Naive thymus-derived CD4-positive, alpha-beta T cell (primary cell): ENCODE measurements at places on chromosomes 7 and 10.

GRCh38 chr7:111705807-111706206, 143.5 kb upstream of the IMMP2L start:
- no peak for DNase-seq

DNA sequence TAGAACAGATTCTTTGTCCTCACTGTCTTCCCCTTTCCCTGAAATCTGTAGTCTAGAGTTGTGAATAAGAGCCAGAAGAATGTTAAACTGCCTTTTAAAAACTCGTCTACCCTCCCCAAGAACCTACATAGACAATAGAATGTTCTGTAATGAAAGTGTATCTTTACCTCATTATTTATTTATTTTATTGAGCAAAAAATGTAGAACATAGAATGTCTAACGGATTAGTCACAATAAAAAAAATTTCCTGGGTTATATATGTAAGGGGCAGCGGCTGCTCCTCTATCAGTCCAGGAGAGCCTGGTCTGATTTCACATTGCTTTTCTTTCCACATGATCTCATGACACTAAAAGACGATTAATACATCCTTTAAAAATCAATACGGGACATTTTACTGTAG, 135.7 kb downstream of the SDK1 start:
- no peak for DNase-seq

DNA sequence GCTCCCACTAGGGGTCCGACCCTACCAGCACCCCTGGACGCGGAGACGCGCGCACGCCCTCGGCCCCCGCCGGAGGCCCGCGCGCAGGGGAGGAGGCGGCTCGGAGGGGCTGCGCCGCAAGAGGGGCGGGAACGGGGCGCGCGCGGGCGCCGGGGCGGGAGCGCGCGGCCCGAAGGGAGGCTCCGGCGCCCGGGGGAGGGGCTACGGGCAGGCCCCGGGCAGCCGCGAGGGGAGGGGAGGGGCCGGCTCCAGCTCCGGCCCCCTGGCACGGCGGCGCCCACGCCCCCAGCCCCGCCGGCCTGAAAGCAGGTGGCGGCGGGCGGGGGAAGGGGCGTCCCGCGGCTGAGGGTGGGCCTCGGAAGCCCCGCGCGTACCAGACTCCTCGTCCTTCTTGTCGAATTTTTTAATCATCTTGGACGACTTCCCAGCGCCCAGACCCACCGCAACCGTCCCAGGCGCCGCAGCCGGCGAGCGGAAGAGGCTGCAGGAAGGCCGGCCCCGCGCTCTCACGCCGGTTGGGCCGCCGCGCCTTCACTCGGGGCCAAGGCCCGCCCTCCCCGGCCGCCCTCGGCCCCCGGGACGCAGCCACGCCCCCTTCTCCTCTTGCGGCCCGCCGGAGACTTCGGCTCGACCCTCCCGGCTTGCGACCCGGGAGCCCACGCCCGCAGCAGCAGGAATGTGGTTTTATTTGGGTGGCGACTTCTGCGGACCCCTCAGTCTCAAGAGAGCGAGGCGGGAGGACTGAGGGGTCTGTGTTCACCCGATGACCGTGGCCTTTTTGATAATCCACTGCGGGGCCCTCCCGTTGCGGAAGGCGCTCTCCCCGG, at the start of gene COPG2:
Gene COPG2, minus strand, starts transcription at position 491 of the 827 bp plus-strand sequence. Its CDS starts 80 bp downstream, at position 411.
- DNase-seq: peak; percentile 60

DNA sequence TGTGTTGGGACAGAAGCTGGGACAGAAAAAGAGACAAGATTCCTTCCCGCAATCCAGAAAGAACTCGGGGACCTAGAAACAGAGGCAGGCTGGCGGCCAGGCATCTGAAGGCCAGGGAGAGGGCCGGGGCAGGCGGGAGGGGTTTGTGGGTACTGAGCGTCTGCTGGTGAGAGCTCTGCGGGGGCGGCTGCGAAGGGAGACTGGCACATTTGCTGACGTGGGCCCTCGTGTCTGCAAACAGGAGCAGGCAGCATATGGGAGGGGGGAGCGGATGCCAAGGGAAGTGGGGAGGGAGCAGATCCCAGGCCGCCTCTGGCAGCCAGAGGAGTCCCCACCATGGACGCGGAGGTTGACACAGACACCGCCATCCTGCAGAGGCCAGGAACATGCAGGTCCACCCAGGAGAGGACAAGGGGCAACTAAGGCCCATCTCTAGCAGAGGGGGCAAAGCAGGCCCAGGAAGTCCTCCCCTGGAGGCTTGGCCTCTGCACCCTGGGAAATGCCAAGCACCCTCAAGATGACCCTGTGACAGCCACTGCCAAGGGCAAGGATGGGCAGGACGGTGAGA, 32.2 kb downstream of the KCNH2 start:
- DNase-seq: no peak

- peak; percentile 63 for DNase-seq
Measured at GRCh38 chr7:22001345-22002004, 55.8 kb upstream of the CDCA7L start.

GRCh38 chr10:6239213-6239991, 36.7 kb downstream of the PFKFB3 start:
- DNase-seq: no peak

GRCh38 chr10:53699684-53700083, 927.1 kb upstream of the MBL2 start:
- no peak for DNase-seq

DNA sequence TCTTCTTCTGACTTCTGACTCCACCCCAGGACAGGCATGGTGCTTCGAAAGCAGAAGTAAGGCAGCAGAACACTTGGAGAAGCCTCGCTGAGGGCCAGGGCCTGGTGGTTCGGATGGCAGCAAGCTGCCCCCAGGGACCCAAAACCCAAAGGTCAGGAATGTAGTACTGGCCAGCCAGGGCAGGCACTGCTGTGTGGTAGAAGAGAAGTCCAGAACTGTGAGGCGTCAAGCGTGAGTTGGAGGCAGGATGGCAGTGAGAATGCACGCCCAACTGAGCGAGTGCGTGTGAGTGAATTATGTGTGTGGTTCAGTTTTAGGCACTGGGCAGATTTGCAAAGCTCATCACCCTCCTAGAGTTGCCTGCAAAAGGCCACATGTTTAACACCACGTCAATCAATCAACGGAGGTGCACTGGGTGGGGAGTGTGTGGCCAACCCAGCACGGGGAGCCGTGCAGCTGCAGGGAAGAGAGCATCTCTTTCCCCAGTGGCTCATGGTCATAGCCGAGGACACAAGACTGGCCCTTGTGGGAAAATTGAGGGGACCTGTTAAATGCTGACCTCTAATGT, 144.3 kb downstream of the KCNMA1 start:
- no peak for DNase-seq

GRCh38 chr7:79652619-79653018, 199.2 kb upstream of the MAGI2 start:
- no peak for DNase-seq

- peak; percentile 17 for DNase-seq
Measured at GRCh38 chr7:129952086-129952652, 591 bp downstream of the UBE2H start.

- DNase-seq: no peak
Measured at GRCh38 chr7:13910805-13911551, 78.5 kb downstream of the ETV1 start.

DNA sequence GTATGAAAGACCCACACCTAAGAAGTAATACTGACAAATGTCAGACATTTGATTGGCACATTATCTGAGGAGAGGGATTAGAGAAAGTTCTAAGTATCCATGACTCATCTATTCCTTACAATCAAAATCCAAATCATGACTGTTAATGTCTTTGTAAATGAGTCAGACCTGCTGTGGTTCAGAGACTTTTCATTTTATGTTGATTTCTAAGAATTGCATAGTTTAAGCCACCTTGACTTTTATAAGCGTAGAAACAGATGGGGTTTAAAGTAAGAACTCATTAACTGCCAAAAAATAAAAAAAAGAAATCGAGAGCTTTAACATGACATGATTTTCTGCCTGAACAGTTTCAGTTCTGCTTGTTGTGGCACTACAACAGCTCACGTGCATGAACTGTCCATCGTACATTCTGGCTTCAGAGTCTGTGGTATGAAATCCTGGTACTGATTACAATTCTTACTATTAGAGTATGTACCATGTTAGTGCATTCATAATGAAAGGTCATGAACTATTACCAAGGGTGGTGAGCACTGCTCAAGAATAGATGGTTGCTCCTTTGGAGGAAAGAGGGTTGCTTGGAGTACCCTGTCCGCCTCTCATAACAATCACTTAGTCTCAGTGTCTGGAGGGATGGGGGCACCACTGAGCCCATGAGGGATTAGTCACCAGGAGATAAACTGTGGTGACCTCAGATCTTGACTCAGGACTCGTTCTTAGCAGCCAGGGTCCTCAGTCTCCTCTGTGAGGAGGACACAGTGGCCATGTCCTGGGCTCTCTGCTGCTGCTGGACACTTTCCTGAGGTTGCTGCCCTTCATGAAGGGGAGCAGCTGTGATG, 42.2 kb downstream of the ACSM6 start:
- no peak for DNase-seq

GRCh38 chr7:87877366-87878040, 1.2 kb downstream of the DBF4 start:
- DNase-seq: no peak

DNA sequence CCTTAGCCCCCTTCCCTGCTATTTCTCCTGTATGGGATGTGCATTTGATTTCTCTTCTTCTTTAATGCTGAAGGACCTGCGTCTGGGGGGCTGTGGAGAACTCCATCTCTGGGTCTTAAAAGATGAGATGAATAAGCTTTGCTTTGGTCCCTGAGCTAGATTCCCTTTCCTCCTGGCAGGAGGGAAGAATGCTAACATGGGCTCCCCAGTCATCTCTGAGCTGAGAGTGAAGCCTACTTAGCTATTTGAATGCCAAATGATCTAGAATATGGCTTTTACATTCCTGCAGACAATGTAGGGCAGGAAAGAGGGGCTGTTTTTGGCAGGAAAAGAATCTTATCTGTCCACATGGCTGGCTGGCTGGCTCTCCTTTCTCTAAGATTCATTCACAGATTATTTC, 62.6 kb upstream of the EFCAB10 start:
- DNase-seq: no peak
